ENCODE measurements at places on chromosomes 7 and 10.

- DNase-seq, result no peak
Measured at GRCh38 chr10:92740762-92741161, 51.0 kb downstream of the HHEX start.

- DNase-seq, result no peak
Measured at GRCh38 chr7:84924353-84924752, 262.5 kb downstream of the SEMA3D start.

- no peak for DNase-seq
Measured at GRCh38 chr10:20108021-20108420, 291.8 kb downstream of the PLXDC2 start.

GRCh38 chr7:155604504-155604997 is 39.9 kb upstream of the RBM33 start:
- no peak for DNase-seq

DNA sequence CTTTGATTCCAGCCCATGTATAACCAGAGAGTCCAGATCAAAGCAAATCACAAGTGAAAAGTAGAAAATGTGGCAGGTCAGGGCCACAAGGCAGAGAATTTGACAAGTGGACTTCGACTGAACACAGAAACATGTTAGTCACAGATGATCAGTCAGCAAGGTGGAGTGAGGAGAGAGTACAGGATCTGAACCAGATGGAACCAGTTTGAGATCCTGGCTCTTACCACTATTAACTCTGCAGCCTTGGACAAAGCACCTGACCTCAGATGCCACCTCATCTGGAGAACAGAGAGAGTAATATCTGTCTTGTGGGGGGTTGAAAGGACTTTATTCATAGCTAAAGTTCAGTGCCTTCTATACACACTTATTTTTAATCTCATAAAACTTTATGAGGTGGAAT is 4.4 kb downstream of the MRLN start:
- DNase-seq, result no peak

- no peak for DNase-seq
Measured at GRCh38 chr7:131501930-131502685, 54.3 kb downstream of the PODXL start.

GRCh38 chr10:79132681-79133381 is 64.1 kb downstream of the ZMIZ1 start:
- DNase-seq, result no peak

DNA sequence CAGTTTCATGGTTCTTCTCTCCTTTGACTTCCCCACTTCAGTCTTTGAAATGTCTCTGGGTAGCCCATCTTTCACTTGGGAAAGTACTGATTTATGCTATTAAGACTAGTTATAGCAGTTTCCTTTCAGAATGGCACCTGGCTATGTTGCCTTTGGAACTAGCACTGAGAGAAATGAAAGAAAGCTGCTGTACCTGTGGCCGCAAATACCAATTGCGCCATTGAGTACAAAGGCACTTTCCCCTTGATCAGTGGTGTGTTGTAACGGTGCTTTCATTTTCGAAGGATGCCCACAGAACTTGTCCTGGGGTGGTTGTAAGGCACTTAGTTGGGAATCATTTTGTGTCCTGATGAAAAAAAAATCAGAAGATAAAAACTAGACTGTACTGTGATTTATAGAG is 16.8 kb downstream of the BUB3 start:
- no peak for DNase-seq

DNA sequence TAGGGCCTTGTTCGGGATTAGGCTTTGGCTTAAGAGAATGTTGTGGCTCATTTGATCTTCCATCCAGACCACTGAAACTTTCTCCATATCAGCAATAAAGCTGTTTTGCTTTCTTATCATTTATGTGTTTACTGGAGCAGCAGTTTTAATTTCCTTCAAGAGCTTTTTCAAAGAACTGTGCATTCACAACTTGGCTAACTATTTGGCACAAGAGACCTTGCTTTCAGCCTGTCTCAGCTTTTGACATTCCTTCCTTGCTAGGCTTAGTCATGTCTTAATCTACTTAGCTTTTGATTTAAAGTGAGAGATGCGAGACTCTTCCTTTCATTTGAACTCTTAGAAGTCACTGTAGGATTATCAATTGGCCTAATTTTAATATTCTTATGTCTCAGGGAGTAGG is 19.1 kb upstream of the AKR1B1 start:
- no peak for DNase-seq

- no peak for DNase-seq
Measured at GRCh38 chr10:126904818-126905701, at the start of gene DOCK1. TSS of gene DOCK1 (plus strand) at chr10:126905428. CDS start at chr10:126905518, 90 bp downstream.

DNA sequence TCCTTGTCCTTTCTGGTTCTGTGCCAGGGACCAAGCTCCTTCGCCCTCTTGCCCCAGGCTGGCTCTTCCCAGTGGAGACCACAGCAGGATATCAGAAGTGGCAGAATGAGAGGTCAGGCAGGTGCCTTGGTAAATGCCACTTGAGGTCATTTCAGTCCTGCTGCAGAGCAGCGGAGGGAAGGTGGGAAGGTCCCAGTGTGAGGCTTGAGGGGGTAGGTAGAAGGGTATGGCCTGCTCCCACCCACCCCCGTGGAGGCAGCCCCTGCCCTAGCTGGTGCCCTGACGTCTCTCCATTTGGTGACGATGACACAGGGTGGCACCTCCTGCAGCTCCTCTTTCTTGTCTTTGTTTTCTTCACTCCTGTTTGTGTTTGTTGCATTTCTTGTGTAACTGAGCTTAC is 538.8 kb downstream of the TCERG1L start:
- DNase-seq, result no peak

DNA sequence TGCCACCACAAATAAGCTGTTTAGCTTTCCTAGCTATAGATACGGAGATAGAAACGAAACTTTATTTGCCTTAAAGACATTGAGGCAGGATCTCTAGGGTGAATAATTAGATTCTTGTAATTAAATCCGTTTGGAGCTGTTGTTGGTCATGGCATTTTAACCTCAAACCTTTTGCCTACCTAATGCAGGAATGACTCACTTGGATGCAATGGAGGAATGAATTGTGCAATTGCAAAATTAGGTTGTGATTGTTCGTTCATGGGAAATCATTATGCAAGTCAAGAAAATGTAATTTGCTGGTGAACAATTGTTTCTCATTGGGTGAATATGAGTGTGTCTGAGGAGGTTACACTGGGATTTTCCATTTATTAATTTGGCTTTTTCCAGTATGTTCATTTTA is 703.5 kb downstream of the GATA3 start:
- no peak for DNase-seq

DNA sequence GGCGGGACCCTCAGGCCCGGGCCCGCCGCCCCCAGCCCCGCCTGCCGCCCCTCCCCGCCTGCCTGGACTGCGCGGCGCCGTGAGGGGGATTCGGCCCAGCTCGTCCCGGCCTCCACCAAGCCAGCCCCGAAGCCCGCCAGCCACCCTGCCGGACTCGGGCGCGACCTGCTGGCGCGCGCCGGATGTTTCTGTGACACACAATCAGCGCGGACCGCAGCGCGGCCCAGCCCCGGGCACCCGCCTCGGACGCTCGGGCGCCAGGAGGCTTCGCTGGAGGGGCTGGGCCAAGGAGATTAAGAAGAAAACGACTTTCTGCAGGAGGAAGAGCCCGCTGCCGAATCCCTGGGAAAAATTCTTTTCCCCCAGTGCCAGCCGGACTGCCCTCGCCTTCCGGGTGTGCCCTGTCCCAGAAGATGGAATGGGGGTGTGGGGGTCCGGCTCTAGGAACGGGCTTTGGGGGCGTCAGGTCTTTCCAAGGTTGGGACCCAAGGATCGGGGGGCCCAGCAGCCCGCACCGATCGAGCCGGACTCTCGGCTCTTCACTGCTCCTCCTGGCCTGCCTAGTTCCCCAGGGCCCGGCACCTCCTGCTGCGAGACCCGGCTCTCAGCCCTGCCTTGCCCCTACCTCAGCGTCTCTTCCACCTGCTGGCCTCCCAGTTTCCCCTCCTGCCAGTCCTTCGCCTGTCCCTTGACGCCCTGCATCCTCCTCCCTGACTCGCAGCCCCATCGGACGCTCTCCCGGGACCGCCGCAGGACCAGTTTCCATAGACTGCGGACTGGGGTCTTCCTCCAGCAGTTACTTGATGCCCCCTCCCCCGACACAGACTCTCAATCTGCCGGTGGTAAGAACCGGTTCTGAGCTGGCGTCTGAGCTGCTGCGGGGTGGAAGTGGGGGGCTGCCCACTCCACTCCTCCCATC is 82.7 kb downstream of the PAX2 start:
- no peak for DNase-seq

- no peak for DNase-seq
Measured at GRCh38 chr10:72630144-72630543, 4.3 kb upstream of the MICU1 start.

DNA sequence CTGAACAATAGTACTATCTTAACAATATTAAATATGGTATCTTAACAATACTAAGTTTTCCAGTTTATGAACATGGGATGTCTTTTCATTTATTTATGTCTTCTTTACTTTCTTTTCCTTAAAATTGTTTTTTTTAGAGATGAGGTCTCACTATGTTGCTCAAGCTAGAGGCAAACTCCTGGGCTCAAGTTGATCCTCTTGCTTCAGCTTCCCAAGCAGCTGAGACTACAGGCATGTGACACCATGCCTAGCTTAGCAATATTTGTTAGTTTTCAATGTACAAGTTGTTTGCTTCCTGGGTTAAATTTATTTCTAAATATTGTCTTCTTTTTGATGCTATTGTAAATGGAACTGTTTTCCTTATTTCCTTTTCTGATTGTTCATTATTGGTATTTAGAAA is 16.9 kb downstream of the CDH23 start:
- no peak for DNase-seq

DNA sequence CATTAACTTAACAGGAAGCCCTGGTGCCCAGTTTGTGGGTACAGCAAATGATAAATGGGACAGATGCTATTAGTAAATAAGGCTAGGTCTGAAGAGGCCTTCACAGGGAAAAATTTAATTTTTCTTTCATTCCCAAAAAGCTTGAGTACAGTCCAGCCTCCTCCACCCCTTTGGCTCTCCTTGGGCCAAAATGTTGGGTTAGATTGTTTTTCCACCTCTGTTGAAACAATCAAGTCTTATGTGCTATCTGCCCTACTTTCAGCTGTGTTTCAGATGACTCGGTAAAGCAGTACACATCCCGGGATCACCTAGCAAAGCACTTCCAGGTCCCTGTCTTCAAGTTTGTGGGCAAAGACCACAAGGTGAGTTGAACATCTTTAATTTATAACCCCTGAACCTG is 24.3 kb downstream of the PLA2G12B start:
- no peak for DNase-seq

DNA sequence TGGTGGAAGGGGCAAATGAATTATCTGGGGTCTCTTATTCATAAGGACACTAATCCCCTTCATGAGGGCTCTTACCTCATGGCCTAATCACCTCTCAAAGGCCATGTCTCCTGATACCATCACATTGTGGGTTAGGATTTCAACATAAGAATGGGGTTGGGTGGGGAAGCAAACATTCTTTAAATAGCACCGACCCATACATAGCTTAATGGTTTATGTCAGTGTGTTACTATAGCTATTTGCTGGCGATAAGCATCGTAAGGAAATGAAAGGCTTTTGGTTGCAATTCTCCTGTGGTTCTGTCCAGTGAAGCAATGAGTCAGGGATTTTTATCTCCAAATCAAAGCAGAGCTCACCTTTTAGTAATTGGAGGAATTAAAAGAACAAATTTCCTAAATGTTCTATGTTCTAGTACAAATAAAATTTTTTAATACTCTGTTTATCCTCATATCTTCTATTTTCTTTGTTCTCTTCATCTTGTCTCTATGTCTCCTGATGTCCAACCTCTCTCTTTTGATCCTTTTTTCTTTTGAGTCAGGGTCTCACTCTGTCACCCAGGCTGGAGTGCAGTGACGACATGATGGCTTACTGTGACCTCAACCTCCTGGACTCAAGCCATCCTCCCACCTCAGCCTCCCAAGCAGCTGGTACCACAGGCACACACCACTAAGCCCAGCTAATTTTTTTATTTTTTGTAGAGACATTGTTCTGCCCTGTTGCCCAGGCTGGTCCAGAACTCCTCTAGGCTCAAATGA is 57.0 kb upstream of the GLCCI1 start:
- peak; percentile 9 for DNase-seq

DNA sequence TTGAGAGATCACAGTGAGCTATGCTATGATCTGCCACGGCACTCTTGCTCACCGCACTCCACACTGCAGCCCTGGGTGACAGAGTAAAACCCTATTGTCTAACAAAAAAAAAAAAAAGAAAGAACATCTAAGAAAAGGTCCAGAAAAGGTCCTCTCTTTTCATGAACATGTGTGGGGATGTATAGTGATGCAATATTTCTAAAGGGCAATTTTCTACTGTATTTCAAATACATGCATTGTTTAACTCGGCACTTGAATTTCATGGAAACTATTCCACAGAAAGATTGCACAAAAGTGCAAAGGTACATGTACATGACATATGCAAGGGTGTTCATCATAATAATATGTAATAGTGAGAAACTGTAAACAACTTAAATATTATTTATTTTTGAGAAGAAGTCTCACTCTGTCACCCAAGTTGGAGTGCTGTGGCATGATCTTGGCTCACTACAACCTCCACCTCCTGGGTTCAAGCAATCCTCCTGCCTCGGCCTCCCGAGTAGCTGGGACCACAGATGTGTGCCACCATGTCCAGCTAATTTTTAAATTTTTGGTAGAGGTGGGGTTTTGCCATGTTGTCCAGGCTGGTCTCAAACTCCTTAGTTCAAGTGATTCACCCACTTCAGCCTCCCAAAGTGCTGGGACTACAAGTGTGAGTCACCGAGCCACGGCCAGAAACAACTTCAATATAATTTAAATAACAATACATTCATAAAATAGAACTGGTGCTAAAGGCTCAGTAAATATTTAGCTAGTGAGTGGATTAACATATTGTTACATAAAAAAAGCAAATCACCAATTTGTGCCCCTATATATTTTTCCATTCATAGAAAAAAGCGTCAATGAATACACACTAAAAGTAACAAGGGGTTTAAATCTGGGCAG is 1.3 kb upstream of the PPRC1 start:
- no peak for DNase-seq

DNA sequence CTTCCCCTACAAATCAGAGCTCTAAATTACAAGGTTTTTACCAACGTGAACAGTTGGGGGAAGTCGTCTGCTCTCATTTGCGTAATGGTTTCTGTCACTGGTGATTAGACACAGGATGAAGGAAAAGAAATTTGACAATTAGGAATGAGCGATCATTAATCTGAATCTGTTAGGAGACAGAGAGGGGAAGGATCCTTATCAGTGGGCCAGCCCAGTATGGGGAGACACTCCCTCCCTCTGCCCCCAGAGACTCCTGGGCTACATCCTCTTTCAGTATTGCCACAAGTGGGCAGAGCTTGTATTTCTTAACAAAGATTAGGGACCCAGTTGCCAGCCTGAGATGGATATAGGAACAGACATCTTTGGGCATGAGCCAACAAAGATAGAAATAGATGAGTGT is 15.5 kb downstream of the HIF1AN start:
- DNase-seq, result no peak

- DNase-seq, result no peak
Measured at GRCh38 chr10:92544296-92544695, 29.6 kb downstream of the IDE start.
